ENCODE measurements at places on chromosomes 16 and 17.

- peaks cover 71% of the 10 kb centered on the region for H3K4me1 ChIP-seq
- H3K36me3 ChIP-seq = no peaks in the 10 kb centered on the region
- peak; percentile 87 for DNase-seq
- H3K27me3 ChIP-seq = no peaks in the 10 kb centered on the region
- H3K27ac ChIP-seq = no peak overlapping the region
- H3K4me3 ChIP-seq = no peak overlapping the region
Measured at GRCh38 chr16:4682616-4683254, 10.6 kb upstream of the NUDT16L1 start.

- no peak for DNase-seq
- peak overlapping the region; percentile 73 for H3K4me3 ChIP-seq
- peaks cover 72% of the 10 kb centered on the region for H3K27me3 ChIP-seq
- H3K4me1 ChIP-seq = peaks cover 48% of the 10 kb centered on the region
Measured at GRCh38 chr17:44556166-44556831, 985 bp upstream of the FZD2 start.

GRCh38 chr17:18187821-18188761 lies 4.5 kb downstream of the ALKBH5 start:
- no peaks in the 10 kb centered on the region for H3K36me3 ChIP-seq
- no peak overlapping the region for H3K4me3 ChIP-seq

- no peak overlapping the region for H3K4me3 ChIP-seq
- H3K27me3 ChIP-seq = no peaks in the 10 kb centered on the region
- H3K27ac ChIP-seq = no peak overlapping the region
- DNase-seq = no peak
Measured at GRCh38 chr17:7864995-7865650, 7.3 kb downstream of the CYB5D1 start.

DNA sequence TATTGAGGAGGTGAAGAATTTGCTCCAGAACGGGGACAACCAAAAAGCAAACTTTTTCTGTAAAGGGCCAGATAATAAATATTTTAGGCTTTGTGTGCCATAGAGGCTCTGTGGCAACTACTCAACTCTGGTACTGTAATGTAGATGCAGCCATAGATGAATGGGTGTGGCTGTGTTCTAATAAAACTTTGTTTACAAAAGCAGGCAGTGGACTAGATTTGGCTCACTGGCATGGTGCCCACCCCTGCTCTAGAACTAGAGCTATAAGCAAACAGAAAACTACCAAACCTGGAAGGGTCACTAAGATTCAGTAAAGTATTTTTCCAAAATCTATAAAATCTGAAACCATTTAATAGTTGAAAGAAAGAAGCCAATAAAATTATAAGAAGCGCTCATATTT lies 24.6 kb upstream of the SMURF2 start:
- no peak overlapping the region for H3K4me3 ChIP-seq
- no peak for DNase-seq
- H3K27me3 ChIP-seq = no peaks in the 10 kb centered on the region
- H3K4me1 ChIP-seq = no peaks in the 10 kb centered on the region
- no peaks in the 10 kb centered on the region for H3K36me3 ChIP-seq

GRCh38 chr17:17911001-17911613 lies 61.1 kb downstream of the TOM1L2 start:
- H3K27ac ChIP-seq = peak overlapping the region; percentile 68
- H3K27me3 ChIP-seq = no peaks in the 10 kb centered on the region
- no peaks in the 10 kb centered on the region for H3K36me3 ChIP-seq
- no peak overlapping the region for H3K4me3 ChIP-seq
- peaks cover 32% of the 10 kb centered on the region for H3K4me1 ChIP-seq
- DNase-seq = no peak

DNA sequence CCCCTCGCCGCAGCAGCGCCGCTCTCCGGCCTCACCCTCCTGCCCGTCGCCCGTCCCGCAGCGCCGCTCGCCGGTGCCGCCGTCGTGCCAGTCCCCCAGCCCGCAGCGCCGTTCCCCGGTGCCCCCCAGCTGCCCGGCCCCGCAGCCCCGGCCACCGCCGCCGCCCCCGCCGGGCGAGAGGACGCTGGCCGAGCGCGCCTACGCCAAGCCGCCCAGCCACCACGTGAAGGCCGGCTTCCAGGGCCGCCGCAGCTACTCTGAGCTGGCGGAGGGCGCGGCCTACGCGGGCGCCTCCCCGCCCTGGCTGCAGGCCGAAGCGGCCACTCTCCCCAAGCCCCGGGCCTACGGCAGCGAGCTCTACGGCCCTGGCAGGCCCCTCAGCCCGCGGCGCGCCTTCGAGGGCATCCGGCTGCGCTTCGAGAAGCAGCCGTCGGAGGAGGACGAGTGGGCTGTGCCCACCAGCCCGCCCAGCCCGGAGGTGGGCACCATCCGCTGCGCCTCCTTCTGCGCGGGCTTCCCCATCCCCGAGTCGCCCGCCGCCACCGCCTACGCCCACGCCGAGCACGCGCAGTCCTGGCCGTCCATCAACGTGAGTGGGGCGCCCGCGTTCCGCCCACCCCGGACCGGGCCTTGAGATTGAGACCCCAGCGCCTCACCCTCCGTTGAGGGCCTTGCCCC lies 15.0 kb downstream of the TBKBP1 start:
- peaks cover 34% of the 10 kb centered on the region for H3K4me1 ChIP-seq
- peak; percentile 72 for DNase-seq
- H3K36me3 ChIP-seq = peaks cover 37% of the 10 kb centered on the region
- H3K4me3 ChIP-seq = no peak overlapping the region

- no peaks in the 10 kb centered on the region for H3K27me3 ChIP-seq
- peaks cover 98% of the 10 kb centered on the region for H3K4me1 ChIP-seq
- H3K4me3 ChIP-seq = no peak overlapping the region
- H3K27ac ChIP-seq = peak overlapping the region; percentile 14
- no peak for DNase-seq
Measured at GRCh38 chr16:8943966-8944759, 19.5 kb downstream of the USP7 start.

- H3K36me3 ChIP-seq = no peaks in the 10 kb centered on the region
- no peak overlapping the region for H3K27ac ChIP-seq
- DNase-seq = no peak
- no peak overlapping the region for H3K4me3 ChIP-seq
- H3K4me1 ChIP-seq = no peaks in the 10 kb centered on the region
- no peaks in the 10 kb centered on the region for H3K27me3 ChIP-seq
Measured at GRCh38 chr16:1071561-1072225, 854 bp upstream of the SSTR5 start.

DNA sequence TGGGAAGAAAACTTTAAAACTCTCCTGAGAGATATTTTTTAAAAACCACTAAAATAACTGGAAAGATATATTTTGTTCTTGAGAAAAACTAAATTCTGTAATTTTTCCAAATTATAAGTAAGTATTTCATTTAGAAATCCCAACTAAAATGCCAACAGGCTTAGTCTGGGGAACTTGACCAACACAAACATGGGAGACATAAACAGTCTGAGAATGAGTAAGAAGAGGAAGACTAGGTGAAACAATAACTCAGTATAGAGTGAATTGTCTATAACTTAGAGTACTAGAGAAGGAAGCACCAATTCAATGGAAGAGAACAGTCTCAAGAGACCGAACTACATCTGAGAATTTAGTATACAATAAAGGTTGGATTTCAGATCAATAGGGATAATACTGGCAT lies 2.9 kb downstream of the CMTM1 start:
- DNase-seq = no peak
- H3K4me3 ChIP-seq = no peak overlapping the region
- H3K27ac ChIP-seq = no peak overlapping the region
- no peaks in the 10 kb centered on the region for H3K27me3 ChIP-seq

DNA sequence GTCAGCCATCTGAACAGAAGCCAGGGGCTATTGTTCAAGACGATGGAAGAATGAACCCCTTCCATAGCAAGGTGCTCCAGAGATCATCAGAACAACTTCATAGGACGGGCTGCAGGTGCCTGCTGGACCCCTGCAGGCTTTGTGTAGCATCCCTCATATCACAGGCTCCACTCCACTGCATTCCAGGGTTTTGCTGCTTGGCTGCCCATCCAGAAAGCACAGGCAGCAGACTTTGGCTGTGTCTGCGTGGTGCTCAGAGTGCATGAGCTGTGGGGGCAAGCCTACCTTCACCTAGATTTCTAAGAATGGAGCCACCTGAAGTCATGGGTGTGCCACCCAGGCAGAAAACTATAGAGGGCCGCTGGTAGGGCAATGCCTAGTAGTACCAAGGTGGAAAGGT lies 93.9 kb upstream of the NLRP1 start:
- H3K27me3 ChIP-seq = no peaks in the 10 kb centered on the region
- H3K4me1 ChIP-seq = no peaks in the 10 kb centered on the region
- no peaks in the 10 kb centered on the region for H3K36me3 ChIP-seq
- no peak for DNase-seq
- no peak overlapping the region for H3K4me3 ChIP-seq
- H3K27ac ChIP-seq = no peak overlapping the region

DNA sequence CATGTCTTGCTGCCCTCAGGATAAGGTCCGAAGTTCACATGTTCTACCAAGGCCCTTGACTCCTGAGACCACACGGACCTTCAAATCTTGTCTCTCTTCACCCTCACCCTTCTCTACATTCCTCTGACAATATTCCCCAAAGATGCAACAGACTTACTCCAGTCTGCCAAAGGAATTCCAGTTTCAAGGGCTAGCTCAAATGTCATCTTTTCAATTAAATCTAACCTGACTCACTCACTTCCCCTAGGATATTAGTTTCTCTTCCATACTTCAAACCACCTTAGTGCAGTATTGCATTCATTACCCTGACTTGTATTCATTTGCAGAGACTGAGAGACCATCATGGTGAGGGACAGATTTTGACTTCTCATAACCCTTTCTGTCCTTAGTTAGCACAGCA lies 59.6 kb upstream of the ADCY9 start:
- no peak overlapping the region for H3K4me3 ChIP-seq
- no peaks in the 10 kb centered on the region for H3K4me1 ChIP-seq
- no peak for DNase-seq
- no peak overlapping the region for H3K27ac ChIP-seq
- no peaks in the 10 kb centered on the region for H3K27me3 ChIP-seq

GRCh38 chr17:34797720-34798119 lies 163.5 kb downstream of the CCT6B start:
- DNase-seq = no peak
- no peak overlapping the region for H3K4me3 ChIP-seq
- H3K4me1 ChIP-seq = no peaks in the 10 kb centered on the region

- no peaks in the 10 kb centered on the region for H3K27me3 ChIP-seq
- no peak for DNase-seq
- H3K36me3 ChIP-seq = peaks cover 70% of the 10 kb centered on the region
- peaks cover 17% of the 10 kb centered on the region for H3K4me1 ChIP-seq
- no peak overlapping the region for H3K4me3 ChIP-seq
- no peak overlapping the region for H3K27ac ChIP-seq
Measured at GRCh38 chr16:539901-540530, 12.5 kb downstream of the CAPN15 start.

- peaks cover 24% of the 10 kb centered on the region for H3K4me1 ChIP-seq
- no peak overlapping the region for H3K27ac ChIP-seq
- DNase-seq = no peak
- no peaks in the 10 kb centered on the region for H3K27me3 ChIP-seq
- peaks cover 37% of the 10 kb centered on the region for H3K36me3 ChIP-seq
Measured at GRCh38 chr17:68451670-68452354, 5.5 kb downstream of the WIPI1 start.

DNA sequence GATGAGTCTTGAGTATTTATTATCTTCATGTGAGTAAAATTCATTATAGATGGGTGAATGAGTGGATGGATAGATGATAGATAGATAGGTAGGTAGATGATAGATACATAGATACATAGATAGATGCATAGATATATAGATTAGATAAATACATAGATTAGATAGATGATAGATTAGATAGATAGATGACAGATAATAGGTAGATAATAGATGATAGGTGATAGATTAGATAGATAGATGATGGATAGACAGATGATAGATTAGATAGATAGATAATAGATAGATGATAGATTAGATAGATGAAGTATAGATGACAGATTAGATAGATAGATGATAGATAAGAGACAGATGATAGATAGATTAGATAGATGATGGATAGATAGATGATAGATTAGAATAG lies 21.8 kb upstream of the WFIKKN2 start:
- H3K36me3 ChIP-seq = no peaks in the 10 kb centered on the region
- H3K27me3 ChIP-seq = peaks cover 6% of the 10 kb centered on the region
- H3K4me3 ChIP-seq = no peak overlapping the region
- H3K4me1 ChIP-seq = peaks cover 9% of the 10 kb centered on the region
- DNase-seq = no peak
- H3K27ac ChIP-seq = no peak overlapping the region

DNA sequence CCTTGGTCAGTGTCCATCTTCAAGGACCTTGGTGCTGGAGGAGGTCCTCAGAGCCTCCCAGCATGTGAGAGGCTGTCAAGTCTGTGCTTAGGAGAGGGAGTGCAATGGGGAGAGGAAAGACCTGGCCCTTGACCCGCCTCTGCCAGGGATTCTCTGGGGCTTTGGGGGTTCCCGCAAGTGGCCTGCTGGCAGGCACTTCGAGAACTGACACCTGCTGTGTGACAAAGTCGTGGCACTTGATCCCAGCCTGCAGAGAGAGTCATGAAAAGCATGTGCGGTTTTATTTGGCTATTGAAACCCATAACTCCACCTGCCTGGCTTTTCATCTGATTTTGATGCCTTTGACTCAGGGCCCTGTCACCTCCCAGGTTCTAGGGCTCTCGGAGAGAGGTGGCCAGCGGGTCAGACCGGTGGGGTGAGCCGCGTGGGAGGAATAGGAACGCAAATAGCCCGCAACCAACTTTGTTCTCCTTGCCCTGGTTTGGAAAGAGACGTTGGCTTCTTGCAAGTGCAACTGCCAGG lies 42.8 kb upstream of the GSE1 start:
- H3K36me3 ChIP-seq = no peaks in the 10 kb centered on the region
- peaks cover 91% of the 10 kb centered on the region for H3K4me1 ChIP-seq
- peak overlapping the region; percentile 84 for H3K27ac ChIP-seq

- H3K27me3 ChIP-seq = no peaks in the 10 kb centered on the region
- H3K36me3 ChIP-seq = no peaks in the 10 kb centered on the region
- no peak overlapping the region for H3K4me3 ChIP-seq
- H3K27ac ChIP-seq = no peak overlapping the region
- no peaks in the 10 kb centered on the region for H3K4me1 ChIP-seq
- DNase-seq = no peak
Measured at GRCh38 chr17:14940938-14941265, 324.2 kb downstream of the PMP22 start.

GRCh38 chr16:3536271-3536731 lies 35.5 kb downstream of the CLUAP1 start:
- H3K4me3 ChIP-seq = no peak overlapping the region
- H3K36me3 ChIP-seq = peaks cover 81% of the 10 kb centered on the region
- no peak overlapping the region for H3K27ac ChIP-seq

GRCh38 chr17:68429881-68430280 lies 27.4 kb downstream of the WIPI1 start:
- H3K4me3 ChIP-seq = no peak overlapping the region
- H3K27me3 ChIP-seq = no peaks in the 10 kb centered on the region
- H3K27ac ChIP-seq = no peak overlapping the region
- peaks cover 100% of the 10 kb centered on the region for H3K36me3 ChIP-seq
- H3K4me1 ChIP-seq = peaks cover 3% of the 10 kb centered on the region

DNA sequence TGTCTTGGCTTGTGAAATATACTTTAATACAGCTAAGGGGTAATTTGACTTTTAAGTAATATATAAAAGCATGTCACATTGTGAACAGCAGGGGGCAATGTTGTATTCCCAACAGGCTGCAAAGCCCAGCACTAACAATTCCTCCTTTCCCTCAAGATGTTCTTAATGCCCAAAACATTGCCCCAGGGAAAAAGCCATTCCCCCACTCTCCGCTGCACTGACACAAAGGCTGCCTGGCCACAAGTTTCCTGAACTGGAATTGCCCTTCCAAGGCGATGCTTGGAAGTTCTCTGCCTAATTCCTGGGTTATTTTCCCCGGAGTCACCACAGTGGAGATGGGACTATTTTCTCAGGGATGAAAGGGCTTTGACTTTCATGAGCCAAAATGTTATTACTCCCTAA lies 27.2 kb downstream of the CLEC16A start:
- H3K27me3 ChIP-seq = no peaks in the 10 kb centered on the region
- H3K4me1 ChIP-seq = peaks cover 4% of the 10 kb centered on the region
- H3K27ac ChIP-seq = no peak overlapping the region
- no peak for DNase-seq
